SK-N-SH treated with all-trans-retinoic acid at 6 μM for 48 hours (cell line): ENCODE measurements at places on chromosomes 6 and 20.
A peak's percentile ranks its signal among the peaks of the same experiment; 100 is the strongest.

DNA sequence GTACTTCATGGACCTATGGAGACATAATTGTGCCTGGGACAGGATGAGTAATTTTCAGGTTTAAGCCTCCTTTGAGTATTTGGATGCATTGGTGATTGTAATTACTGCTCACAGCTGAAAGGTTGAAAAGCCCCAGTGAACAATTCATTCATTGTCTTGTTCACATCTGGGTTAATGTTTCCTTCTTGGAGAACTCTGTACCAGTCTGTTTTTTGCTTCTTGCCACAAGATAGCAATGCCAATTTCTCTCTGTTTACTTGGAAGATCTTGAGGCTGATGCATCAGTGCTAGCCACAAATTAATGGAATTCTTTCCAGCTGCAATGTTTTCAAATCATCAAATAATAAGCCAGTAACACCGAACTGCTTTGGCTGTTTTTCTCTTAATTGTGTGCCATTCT is 207.8 kb downstream of the BMP2 start:
- no peak for ATAC-seq

DNA sequence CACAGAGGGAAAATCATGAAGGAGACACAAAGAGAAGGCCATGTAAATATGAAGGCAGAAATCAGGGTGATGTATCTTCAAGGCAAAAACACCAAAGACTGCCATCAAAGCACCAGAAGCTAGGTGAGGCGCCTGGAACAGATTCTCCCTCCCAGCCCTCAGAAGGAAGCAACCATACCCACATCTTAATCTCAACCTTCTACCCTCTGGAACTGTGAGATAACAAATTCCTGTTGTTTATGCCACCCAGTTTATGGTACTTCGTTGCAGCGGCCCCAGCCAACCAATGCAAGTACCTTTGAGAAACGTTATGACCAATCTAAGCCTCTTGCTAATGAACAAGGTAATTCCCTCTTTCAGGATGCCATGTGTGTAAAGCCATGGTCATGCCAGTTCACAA is 66.2 kb upstream of the STXBP5 start:
- ATAC-seq: no peak

GRCh38 chr6:32954986-32955802 is 2.3 kb upstream of the HLA-DMA start:
- peak; percentile 16; the same call in 2 of the 3 replicates for ATAC-seq

- peak; percentile 29; the same call in 2 of the 3 replicates for ATAC-seq
These were observed 15.8 kb upstream of the THBS2 start for GRCh38 chr6:169269180-169270076.

GRCh38 chr6:47690791-47691190 is 7.6 kb upstream of the ADGRF4 start:
- no peak for ATAC-seq

- ATAC-seq: no peak
These were observed 157.8 kb downstream of the SLC22A3 start for GRCh38 chr6:160505970-160506369.

DNA sequence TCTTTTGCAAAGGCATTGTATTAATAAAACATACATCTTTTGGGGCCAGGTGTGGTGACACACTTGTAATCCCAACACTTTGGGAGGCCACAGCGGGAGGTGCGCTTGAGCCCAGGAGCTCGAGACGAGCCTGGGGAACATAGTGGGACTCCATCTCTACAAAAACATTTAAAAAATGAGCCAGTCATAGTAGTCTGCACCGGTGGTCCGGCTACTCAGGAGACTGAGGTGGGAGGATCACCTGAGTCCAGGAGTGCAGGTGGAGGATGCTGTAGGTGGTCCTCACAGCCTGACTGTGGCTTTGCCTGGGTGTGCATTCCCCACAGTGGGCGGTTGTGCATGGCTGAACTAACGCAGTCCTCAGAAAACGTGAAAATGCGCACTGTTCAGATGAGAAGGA is 162.5 kb downstream of the DLL1 start:
- ATAC-seq: no peak

GRCh38 chr20:45822857-45823256 is 4.3 kb downstream of the TNNC2 start:
- peak; percentile 75 for ATAC-seq

DNA sequence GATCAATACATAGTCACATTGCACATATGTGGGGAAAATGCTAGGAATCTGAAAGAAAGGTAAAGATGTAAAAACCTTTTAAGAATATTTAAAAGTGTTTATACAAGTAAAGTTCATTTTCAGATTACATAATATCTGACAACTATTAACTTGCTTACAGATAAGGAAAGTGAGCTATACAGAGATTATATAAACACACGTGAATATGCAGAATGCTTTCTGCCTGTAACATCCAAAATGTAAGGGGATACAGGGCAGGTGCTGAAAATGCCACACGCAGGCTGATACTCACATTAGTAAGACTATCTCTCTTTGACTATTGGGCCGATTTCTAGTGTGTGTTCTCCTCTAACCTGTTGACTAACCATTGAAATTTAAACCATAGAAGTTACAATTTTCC is 17.9 kb upstream of the MAP7 start:
- ATAC-seq: no peak

DNA sequence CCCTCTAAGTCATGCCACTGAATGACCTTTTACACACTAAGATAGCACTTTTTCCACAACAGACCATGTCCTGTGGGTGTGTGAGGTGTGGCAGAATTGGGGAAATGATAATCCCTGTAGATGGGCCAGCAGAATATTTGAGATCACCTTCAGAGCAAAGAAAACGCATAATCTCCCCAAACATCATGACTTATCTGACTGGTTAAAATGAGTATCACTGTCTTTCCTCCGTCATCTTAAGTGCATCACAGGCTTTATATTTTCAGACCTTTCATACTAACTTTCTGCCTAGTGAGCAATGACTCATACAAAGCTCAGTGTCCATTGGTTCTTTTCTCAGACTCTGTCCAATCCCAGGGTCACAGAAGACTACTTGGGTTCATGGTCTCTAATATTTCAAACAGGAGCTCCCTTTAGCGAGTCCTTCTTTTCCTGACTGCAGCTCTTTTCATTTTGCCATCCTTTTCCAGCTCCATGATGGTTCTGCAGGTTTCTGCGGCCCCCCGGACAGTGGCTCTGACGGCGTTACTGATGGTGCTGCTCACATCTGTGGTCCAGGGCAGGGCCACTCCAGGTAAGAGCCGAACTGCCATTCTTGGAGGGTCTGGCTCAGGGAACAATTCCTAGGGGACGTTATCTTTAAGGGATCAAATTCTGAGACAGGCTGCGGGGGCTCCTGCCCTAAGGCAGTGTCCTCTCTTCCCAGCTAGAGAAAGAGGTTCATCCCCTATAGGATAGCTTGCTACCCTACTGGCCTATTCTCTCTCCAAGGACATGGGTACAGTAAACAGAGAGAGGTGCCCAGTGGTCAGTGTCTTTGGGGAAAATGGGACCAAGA is at the start of gene HLA-DPB1:
HLA-DPB1 (plus strand) TSS at position 423 of the 838 bp plus-strand sequence; CDS start at position 475, 52 bp downstream.
- peak; percentile 96 for ATAC-seq

- ATAC-seq: no peak
These were observed 111.2 kb downstream of the KCNQ5 start for GRCh38 chr6:72733045-72733444.

DNA sequence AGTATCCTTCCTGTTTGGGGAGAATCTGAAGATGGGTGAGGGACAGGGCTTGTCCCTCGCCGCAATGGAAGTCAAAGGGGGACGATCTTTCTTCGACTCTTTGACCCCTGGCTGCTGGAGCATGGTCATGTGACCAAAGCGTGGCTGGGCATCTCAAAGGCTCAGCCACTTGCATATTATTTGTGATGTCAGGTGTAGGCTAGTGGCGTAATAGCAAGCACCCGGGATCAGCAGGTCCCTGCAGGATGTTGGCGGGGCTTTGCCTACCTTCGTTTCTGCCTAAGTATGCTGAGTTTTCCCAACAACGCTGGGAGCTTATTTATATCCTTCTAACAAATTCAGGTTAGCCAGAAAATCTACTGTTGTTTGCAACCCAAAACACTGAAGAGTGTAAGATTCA is 50.3 kb upstream of the IL20RA start:
- no peak for ATAC-seq

- no peak for ATAC-seq
These were observed 101.5 kb downstream of the KHDC1L start for GRCh38 chr6:73123632-73124329.

- ATAC-seq: peak; percentile 36; the same call in 1 of the 3 replicates
These were observed 200.1 kb downstream of the CLIC5 start for GRCh38 chr6:45815466-45816125.

- ATAC-seq: peak; percentile 96
These were observed 13.8 kb upstream of the GTF3C6 start for GRCh38 chr6:110944681-110945151.

- ATAC-seq: no peak
These were observed 138.0 kb downstream of the NFATC2 start for GRCh38 chr20:51404297-51405060.

- no peak; the same call in 2 of the 3 replicates for ATAC-seq
These were observed 2.8 kb downstream of the KCNQ5 start for GRCh38 chr6:72624557-72625160.

GRCh38 chr6:93896081-93896480 is 476.7 kb upstream of the EPHA7 start:
- ATAC-seq: no peak

DNA sequence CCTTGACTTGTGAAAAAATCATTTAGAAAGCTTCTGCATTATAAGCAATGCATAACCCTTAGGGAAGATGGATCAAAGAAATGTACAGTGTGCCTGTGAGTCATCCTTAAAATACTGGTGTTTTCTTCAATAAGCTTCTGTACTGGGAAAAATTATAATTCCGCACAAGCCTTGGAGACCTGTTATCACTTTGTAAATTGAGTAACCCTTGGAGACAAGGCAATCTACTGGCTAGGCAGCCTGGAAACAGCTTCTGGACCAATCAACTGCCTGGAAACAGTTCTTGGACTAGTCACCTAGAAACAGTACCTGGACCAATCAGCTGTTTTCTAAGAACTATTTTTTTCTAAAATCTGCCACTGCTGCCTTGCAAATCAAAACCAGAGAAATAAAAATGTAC is 25.8 kb upstream of the RNGTT start:
- ATAC-seq: peak; percentile 83

DNA sequence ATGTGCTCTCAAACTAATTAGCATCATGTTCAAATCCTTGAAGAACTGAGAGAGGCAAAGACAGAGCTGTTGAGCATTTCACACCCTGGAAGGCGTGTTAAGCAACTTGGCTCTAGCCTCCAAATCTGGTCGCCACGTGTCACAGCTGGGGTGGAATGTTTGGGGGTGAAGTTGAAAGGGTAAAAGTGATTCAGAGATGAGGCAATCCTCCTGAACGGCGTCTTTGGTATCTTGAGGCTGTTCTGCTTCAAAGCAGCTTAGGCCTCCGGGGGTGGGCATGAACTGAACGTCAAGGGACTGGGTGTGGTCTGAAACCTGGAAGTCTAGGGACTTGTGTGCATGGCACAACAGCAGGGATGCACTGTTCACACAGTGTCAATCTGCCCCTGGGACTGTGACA is 62.3 kb downstream of the TRAM2 start:
- no peak for ATAC-seq

DNA sequence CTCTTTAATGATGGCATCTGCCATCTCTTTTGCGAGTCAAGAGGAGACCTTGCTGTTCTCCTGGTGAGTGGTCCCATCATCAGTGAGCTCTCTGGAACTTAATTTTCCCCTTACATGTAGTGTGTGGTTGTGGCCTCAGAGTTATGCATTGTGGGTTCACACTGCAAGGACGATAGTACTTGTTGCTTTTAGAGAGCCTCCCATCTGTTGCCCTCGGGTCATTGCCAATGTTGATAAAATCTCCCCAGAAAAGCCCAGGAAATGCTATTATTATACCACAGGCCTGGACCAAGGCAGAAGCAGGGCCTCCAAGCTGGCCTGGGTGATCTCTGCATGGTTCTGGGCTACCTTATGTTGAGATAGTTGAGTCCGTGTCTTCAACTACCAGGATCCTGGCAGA is 241.6 kb downstream of the BMP7 start:
- no peak for ATAC-seq

- peak; percentile 96 for ATAC-seq
These were observed 48.9 kb downstream of the ANKRD60 start for GRCh38 chr20:58179432-58180099.

DNA sequence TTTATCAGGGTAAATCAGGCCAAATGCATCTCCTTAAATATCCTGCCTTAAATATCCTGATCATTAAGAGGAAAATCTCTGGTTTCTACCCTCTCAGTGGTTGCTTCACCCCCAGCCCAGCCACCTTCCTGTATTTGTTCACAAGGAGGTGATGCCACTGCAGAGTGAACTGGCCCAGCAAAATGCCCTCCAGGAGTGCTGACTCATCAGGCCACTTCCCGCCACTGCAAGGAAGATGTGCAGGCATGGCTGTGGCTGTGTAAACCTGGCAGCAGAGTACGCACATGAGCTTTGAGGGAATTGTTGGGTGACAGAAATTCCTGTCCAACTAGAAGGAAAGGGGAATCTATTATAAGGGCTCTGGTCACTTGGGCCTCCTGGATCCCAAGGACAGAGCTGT is 13.8 kb downstream of the NQO2 start:
- ATAC-seq: peak; percentile 90

- no peak for ATAC-seq
These were observed 196.2 kb downstream of the SAMD5 start for GRCh38 chr6:147704691-147705090.

DNA sequence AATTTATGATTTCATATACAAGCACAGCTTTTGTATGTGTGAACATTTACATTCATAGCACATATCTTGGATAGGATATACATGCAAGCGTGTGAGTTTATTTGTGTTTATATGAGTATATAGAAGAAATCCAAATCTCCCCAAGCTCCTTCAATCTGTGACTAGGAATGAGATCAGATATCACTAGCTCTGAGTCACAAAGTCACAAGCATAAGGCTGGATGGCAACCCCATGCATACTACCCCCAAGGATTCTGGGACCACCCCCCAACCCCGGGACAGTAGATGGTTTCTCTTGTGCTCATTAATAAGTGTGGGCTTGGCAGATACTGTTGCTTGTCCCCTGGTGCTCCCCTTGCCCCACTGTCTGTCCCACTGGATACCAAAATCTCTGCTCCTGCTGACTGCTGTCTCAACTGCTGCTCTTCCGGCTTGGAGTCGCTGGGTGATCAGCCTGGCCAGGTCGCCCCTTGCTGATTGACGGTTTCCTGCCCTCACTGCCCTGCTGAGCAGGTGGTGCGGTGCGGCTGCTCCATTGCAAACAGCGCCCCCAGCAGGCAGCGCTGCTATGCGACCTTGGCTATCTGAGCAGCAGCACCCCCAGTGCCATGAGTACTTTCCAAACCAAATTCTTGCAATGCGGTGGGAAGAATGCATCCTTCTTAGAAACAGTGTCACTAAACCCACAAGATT is 279.4 kb downstream of the CD83 start:
- no peak for ATAC-seq

GRCh38 chr20:22966787-22967464 is 68.2 kb upstream of the SSTR4 start:
- ATAC-seq: no peak

DNA sequence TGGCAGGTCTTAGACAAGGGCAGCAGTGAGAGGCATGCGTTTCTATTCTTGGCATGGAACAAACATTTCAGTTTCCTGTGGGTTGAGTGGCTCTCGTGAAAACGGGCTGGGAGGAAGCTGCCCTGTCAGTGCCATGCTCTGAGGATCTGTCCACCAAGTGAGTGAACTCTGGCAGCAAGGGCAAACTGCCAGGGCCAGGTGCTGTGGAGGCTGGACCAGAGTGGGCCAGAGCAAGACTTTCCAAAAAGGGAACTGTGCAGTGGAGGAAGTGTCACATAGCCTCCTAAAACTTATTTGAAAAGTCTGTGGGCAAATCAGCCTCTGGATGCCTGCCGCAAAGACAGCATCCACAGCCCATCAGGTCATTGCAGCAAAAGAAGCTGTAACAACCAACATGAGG is 44.2 kb upstream of the TAB2 start:
- no peak for ATAC-seq

GRCh38 chr6:98586163-98586562 is 248.2 kb upstream of the POU3F2 start:
- no peak for ATAC-seq

- ATAC-seq: no peak
These were observed 16.9 kb upstream of the ANGPT4 start for GRCh38 chr20:933029-933428.
